Gastroesophageal sphincter (tissue), 4 donors: ENCODE measurements at places on chromosomes 3 and 15. TPM values are rescaled to one million over a fixed set of nuclear protein-coding genes. Genes with fewer than 3 reads are reported as not detected.

Gene TAGLN3
- 1.1 TPM for total RNA-seq

Gene FBXW12
- total RNA-seq: not detected

Gene CCNB2
- total RNA-seq: 5.1 TPM

Gene DPPA2
- not detected for total RNA-seq

Gene UQCC5
- 1.9 TPM for total RNA-seq

Gene CRABP1
- not detected for total RNA-seq

DNA sequence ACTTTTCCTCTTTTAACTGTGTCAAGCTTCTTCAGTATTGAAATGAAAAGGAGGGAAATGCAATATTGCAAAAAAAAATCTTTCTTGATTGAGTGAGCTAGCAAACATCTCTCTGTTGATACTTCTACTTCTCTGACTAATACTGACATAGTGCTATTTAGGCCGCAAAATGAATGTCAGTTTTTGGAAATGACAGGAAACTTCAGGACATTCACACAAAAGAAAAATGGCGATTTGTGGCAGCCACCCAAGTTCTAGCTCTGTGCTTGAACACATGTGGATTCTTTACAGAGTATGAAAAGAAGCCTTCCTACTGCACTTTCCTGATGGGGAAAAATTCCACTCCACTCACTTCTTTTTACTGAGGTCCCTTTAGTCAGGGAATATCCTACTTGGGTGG, 486.8 kb upstream of the ALCAM start:
- no peak for ATAC-seq

- no peak for ATAC-seq
Observed at GRCh38 chr3:154684021-154684420, 254.0 kb upstream of the GPR149 start.

DNA sequence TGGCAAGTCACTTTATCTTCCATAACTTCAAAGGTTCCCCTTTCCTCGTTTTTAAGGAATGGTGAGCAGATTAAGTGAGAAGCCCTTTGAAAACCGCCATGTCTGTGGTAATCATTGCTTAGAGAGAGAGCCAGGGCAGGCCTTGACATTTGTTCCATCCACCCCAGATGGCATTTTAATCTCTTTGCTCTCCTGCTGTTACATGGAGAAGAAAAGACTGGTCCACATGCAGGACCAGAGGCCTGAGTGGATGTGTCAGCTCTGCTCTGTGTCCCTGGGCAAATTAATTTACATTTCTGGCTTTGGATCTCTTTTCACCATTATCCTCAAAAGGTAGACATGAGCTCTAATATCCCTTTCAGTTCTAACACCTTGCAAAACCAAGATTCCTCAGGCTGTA, 157.3 kb upstream of the LPP start:
- no peak for ATAC-seq

- no peak for ATAC-seq
Observed at GRCh38 chr3:74347563-74348268, 266.7 kb downstream of the CNTN3 start.

GRCh38 chr3:133742351-133743091, 3.7 kb upstream of the TF start:
- ATAC-seq: no peak
